ENCODE measurements at places on chromosomes 2 and 18. TPM values are rescaled to one million over a fixed set of nuclear protein-coding genes. Genes with fewer than 3 reads are reported as not detected.
A peak's percentile ranks its signal among the peaks of the same experiment; 100 is the strongest.

- no peak for DNase-seq
Observed at GRCh38 chr18:43887491-43887890, 610.2 kb upstream of the SYT4 start.

DNA sequence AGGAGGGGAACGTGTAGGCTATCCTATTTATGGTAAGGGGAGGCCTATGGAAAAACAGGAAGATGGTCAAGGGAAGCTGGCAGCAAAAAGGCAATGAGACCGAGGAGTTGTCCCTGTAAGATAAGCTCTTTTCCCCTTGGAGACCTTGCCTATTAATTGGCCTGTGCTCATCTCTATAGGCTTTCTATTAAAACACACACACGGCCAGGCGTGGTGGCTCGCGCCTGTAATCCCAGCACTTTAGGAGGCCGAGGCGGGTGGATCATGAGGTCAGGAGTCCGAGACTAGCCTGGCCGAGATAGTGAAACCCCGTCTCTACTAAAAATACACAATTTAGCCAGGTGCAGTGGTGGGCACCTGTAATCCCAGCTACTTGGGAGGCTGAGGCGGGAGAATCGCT, 32.1 kb downstream of the EPAS1 start:
- no peak for DNase-seq

GRCh38 chr2:57821088-57821487, 225.5 kb upstream of the VRK2 start:
- no peak for DNase-seq

The CCL20 gene
- total RNA-seq, result 43.5 TPM

The PSMA8 gene
- total RNA-seq, result not detected

DNA sequence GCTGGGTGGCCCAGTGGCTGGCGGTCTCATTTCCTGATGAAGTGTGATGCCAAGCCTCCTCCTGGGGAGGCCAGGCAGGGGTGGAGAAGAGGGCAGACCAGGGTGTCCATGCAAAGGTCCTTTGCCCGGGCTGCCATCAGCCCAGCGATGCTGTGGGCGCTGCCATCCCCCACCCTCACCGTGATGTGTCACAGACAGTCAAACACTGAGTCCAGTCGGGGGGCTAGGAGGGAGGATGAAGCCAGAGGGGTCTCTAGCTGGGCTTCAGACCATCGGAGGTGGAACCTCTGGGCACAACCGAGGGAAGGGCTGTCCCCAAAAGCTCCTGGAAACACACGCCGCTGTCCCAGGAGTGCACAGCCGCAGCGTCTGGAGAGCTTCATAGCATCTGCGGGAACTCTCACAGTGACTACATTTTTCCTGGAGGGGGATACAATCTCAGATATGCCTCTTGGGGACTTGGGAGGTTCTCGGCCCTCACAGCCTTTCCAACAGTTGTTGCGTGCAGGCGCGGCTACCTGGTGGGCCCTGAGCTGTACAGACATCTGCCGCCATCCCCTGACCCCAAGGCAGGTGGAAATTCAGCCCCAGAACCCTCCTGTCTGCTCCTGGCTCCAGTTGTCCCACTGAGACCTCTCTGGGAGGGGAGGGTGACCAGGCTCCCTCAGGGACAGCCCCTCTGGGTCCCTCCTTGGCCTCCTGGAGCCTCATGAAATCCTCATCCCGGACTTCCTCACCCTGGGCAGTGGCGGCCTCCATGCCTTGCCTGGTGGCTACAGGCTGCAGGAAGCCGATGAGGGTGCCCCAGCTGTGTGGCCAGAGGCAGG, 26.5 kb upstream of the OTOS start:
- DNase-seq, result no peak

The CYP27C1 gene
- total RNA-seq, result not detected

DNA sequence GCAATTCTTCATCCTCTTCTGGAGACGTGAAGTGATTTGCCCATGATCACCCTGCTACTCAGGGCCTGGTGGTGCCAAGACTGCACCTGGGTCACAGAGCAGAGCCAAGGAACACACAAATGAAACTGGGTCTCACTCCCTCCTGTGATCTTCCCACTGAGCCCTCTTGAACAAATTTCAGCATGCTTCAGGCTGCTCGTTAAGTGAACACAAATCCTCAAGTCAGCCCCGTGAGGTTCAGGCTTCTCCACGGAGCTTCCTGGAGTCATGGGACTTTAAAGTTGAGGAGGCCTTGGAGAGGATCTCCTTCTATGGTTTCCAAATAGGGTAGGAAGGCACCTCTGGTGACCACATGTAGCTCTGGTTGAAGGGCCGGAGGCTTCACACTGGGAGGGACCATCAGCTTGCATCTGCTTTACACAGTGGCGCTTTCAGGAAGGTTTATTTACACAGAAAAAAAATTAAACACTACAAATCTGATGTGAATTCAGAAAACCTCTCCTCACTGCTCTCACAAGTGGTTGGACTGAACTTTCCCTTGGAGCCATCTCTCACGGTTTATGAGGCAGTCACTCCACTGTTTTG, 255.4 kb downstream of the LOXHD1 start:
- DNase-seq, result no peak

- DNase-seq, result no peak
Observed at GRCh38 chr2:12787891-12788801, 71.4 kb downstream of the TRIB2 start.

DNA sequence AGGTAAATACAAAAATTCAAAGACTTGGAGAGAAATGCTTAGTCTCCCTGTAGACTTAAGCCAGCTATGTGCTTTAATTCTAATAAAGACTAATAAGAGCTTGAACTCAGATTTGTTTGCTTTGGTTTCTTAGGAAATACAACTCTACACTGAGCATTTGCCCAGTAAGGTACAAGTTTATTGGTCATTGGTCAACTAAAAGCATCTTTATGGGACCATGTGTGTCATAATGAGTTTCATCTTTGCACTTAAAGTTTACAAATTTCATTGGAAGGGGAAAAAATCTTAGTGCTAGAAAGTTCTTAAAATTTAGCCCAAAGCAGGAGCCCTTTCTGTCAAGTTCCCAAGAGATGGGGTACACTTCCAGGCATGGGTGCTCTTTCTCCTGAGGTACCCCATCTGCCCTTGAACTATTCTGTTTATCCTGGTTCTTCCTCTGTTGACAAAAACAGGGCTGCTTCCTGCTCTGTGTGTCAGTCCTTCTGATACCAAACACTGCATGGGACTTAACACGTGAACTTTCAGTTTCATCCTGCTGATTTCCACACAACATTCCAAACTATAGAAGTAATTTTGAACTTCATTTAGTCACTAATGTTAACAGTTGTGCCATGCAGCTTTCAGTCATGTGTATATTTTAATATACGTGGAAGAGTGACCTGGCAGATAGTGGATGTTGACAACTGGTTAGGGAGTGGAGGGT, 200.2 kb downstream of the TPGS2 start:
- no peak for DNase-seq

The UGT1A9 gene
- total RNA-seq, result 2.0 TPM

The POTEE gene
- 0.11 TPM for total RNA-seq

The FER1L5 gene
- not detected for total RNA-seq

DNA sequence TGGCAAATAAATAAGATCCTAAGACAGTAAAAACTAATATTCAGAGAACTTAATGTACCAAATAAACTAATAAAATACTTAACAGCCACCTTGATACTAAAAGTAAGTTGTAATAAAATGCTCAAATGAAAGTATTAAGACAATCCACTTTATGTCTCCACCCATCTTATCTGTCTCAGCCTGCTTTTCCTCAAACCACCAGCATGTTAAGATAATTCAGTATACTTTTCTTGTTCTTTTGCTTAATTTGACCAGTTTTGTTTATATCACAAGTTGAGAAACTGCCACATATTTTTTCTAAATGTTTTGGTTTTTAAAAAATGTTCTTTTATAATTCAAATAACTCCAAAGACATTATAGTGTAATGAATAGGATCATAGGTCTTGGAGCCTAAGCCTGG, 142.0 kb downstream of the MBD5 start:
- no peak for DNase-seq

DNA sequence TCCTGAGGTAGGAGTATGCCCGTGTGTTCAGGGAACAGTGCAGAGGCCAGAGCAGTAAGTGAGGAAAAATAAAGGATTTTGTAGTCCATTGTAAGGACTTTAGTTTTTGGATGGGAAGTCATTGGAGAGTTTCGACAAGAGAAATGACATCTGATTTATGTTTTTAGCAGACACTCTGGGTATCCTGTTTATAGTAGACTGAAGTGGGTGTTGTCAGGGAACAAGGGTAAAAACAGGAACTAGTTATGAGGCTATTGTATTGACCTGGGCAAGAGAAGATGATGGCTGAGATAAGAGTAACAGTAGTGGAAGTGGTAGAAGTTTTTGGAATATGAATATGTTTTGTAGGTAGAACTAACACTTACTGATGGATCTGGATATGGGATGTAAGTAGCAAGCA, 59.8 kb downstream of the GTF2A1L start:
- no peak for DNase-seq

- DNase-seq, result no peak
Observed at GRCh38 chr2:210387074-210387473, 72.1 kb upstream of the MYL1 start.

The CCDC93 gene
- total RNA-seq, result 33.5 TPM

The CYP27A1 gene
- 21.7 TPM for total RNA-seq

- DNase-seq, result no peak
Observed at GRCh38 chr2:221215487-221215886, 356.6 kb downstream of the EPHA4 start.

DNA sequence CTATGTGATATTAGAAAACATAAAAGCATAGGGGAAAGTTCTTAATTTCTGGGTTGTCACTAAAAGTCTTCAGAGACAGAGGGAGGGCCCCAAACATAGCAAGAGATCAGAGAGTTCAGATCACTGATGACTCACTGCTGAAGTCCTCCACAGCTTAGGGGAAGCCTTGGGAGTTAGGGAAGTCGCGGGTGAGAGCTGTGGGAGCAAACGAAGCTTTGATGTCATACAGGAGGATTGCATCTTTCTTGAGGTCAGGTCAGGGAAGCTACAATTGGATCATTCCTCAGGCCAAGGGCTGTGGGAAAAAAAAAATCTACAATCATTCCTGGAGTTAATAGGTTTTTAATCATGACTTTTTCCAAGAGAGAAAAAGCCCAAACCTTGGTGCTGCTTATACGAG, 96.2 kb downstream of the COPS8 start:
- no peak for DNase-seq

The HOXD12 gene
- total RNA-seq, result not detected

DNA sequence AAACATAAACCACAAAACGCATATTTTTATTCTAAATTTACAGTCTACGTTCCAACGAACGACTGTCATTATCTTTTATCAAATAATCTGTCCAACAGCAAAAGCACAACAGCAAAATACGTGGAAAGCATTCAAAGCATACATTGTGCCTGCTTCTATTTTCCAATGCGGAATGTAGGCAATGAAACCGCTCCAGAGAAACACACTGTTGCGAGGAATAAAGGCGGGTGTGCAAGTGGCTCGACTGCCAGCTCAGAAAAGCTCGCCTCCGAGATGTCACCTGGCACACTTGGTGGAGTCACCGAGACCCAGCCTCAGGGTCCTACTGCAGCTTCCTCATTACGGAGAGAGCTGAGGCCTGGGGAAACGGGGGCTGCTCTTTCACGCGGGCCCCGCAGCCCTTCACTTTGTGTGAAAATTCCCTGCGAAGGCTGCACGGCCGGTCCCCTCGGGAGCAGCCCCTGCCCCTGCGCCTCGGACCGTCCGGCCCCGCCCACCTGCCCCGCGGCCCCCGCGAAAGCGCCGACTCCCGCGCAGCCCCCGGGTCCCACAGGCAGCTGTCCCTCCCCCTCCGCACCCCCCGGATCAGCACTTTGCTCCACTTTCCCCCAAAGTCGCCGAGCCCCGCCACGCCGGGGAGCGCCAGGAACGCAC, 752 bp downstream of the MGAT4A start:
- peak; percentile 71 for DNase-seq

The CPO gene
- total RNA-seq, result not detected

DNA sequence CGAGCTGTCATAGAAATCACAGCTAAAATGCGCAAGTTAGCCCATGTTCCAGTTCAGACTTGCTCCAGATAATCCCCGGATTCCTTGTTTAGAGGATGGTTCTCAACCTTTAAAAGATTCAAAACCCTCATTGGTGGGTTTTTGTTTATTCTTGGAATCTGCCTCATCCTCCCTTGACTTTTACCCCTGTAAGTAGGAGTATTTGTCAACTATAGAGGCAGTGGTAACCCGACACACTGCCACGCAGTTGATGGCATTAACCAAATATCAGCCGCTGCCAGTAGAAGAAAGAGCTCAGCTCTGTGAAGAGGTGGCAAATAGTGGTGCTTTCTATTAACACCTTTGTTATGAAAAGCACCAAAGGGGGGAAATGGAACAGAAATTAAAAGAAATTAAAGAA, 40.4 kb upstream of the SELENOI start:
- DNase-seq, result no peak

DNA sequence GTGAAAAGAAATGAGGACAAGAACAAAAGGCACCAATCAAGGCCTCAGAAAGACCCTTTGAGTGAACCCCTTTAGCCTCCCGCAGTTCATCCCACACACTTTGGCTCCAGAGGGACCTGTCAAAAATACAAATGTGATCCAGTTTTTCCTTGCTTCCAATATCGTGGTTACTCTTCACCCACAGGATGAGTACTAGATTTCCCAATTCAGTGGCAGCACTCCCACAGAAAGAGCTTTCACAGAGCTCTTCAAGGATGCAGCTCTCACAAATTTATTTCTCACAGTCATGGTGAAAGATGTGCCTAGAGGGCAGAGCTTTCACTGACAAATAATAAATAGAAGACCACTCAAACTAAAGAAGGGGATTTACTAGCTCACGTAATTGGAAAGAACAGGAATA, 3.0 kb upstream of the GFPT1 start:
- no peak for DNase-seq

The CFC1 gene
- not detected for total RNA-seq

The DNAJC5G gene
- not detected for total RNA-seq

The SCYGR8 gene
- total RNA-seq, result not detected

GRCh38 chr2:197383825-197384224, 51.0 kb downstream of the SF3B1 start:
- no peak for DNase-seq

The EGR4 gene
- not detected for total RNA-seq

The ALKAL2 gene
- 0.72 TPM for total RNA-seq

The SLC11A1 gene
- total RNA-seq, result 1.1 TPM

- no peak for DNase-seq
Observed at GRCh38 chr2:11508279-11508678, 25.6 kb upstream of the GREB1 start.

DNA sequence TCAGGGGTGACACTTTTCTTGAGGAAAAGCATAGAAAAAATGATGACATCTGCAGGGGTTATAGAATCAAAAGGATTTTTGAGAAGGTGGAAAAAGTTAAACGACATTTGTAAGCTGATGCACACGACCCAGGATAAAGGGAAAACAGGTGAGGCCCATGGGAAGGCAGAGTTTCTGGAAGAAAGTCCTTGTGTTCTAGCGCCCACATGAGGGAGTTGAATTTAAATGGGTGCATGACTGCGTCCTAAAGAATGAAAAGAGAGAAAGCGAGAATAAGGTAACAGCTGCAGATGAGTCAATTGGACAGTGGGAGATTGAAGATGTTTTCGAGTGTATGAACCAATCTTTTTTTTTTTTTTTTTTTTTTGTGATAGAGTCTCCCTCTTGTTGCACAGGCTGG, 158.1 kb downstream of the GALR1 start:
- DNase-seq, result no peak

The PPP1R1C gene
- not detected for total RNA-seq

Data from colonic mucosa (tissue), 4 donors.